ENCODE measurements at places on chromosomes 7 and 10. TPM values are rescaled to one million over a fixed set of nuclear protein-coding genes. Genes with fewer than 3 reads are reported as not detected.
A peak's percentile ranks its signal among the peaks of the same experiment; 100 is the strongest.

DNA sequence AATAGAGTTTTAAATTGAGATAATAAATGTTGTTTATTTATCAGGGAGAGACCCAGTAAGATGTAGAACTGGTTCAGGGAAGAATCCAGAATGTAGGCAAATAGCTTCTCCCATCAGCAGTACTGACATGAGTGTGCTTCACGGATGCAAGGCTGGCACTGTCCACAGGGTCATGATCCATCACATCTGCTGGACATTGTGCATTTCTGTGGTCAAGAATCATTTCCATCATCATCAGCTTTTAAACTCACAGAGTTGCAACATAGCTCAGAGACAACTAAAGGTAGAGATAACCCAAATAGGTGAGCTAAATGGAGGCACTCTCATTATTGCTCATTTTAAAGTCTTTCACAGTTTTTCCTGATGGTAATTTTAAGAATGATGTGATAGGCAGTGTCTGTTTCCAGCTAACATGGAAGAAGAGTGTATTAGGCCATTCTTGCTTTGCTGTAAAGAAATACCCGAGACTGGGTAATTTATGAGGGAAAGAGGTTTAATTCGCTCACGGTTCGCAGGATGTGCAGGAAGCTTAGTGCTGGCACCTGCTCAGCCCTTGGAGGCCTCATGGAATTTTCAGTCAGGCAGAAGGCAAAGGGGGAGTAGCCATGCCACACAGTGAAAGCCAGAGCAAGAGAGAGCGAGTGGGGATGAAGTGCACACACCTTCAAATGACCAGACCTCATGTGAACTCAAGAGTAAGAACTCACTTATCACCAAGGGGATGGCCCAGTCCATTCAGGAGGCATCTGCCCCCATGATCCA lies 80.8 kb downstream of the INPP5A start:
- no peak for DNase-seq

- DNase-seq: peak; percentile 2
These were observed 29.4 kb upstream of the JAKMIP3 start for GRCh38 chr10:132036153-132036886.

DNA sequence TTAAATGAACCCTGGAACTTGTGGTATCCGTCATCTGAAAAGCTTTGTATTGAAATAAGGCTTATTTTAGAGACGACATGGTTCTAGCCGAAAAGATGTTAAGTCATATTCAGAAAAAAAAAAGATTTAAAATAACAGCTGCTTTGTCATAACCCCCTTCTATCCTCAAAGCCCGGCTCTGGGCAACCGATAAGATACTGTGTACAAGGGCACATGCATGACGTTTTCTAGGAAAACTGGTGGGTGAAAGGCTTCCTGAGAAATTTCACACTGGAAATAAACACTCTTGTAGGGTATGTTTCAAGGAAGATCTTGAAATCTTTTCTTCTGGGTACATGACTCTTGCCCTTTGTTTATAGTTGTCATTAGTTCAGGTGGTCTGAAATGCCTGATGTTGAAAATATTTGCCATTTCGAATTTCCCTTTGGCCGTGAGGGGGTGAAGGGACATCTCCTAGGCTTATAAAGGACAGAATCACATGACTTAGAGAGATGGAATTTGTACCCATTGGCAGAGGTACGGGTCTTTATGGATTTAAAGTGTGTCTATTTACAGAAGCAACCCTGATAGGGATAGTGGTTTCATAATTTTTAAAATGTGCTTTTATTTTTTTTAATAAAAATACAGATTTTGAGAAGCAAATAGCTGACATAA lies 232.5 kb downstream of the PTEN start:
- no peak for DNase-seq

- DNase-seq: no peak
These were observed 47.8 kb upstream of the PCLO start for GRCh38 chr7:83210479-83210878.

DNA sequence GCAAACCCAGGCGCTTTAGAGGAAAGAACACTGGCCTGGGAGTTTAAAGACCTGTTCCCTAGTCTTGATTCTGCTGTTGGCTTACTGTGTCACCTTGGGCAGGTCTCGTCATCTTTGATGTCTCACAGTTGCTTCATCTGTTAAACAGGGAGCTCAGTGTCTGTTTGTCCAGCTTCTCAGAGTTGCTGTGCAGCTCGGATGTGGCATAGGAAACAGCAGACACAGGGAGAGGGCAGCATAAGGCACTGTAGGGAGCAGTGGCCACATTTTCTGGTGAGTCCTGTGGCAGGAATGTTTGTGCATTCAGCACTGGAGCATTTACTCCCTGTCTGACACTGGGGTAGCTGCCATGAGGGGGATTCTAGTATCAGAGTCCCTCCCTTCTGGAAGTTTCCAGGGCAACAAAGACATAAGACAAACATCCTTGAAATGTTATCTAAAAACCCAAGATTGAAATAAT lies 2.0 kb downstream of the REPIN1 start:
- peak; percentile 36 for DNase-seq

GRCh38 chr7:56079450-56080185 lies 13.1 kb downstream of the PHKG1 start:
- DNase-seq: peak; percentile 52

DNA sequence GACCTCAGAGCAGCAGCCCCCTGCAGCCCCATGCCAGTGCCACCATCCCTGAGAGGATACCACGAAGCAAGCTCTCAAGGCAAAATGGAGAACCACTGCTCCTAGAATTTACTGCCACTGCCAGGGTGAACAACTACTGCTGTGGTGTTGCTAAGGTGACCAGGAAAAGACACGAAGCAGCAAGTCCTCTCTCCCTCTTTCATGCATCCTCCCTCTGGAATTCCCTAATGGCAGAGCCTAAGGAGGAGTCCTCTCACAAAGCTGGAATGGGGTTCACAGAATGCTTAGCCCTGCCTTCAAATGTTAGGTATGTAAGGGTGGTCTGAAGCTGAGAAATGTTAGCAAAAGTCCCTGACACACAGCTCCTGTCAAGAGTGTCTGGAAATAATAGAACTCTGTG lies 35.8 kb upstream of the NPSR1 start:
- DNase-seq: no peak

DNA sequence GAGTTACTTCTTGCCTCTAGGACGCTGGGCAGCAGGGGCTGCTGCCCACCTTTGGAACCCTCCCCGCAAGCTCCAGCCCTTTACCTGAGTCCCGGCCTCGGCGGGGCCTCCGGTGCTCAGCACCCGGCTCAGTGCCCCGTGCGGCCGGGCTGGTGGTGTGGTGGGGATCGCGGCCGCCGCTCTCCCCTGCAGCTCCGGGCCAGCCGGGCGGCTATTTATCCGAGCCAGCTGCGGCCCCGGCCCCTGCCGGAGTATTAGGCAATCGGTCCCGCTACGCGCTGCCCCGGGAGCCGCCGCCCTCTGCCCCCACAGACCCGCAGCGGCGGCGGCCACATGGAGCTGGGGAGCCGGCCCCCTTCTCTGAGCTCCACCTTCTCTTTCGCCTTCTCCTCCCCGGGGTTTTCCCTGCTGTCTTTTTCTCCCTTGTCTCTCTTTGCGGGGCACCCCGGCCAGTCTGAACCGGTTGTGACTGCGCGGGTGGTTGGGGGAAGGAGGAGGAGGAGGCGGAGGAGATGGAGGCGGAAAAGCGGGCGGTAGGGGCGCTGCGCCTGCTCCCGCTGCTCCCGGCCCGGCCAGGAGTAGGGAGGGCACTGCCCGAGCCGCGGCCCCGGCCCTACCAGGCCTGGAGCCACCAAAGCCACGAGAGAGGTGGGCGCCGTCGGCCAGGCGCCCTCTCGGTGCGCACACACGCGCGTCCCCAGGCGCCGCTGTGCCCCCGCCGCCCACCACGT lies at the start of gene SLC16A9:
Gene SLC16A9 (minus strand): TSS at position 456 of the 731 bp plus-strand sequence. CDS start 25,559 bp downstream, outside the sequence.
- DNase-seq: peak; percentile 76

- no peak for DNase-seq
These were observed 38.8 kb downstream of the FGFR2 start for GRCh38 chr10:121559326-121560026.

DNA sequence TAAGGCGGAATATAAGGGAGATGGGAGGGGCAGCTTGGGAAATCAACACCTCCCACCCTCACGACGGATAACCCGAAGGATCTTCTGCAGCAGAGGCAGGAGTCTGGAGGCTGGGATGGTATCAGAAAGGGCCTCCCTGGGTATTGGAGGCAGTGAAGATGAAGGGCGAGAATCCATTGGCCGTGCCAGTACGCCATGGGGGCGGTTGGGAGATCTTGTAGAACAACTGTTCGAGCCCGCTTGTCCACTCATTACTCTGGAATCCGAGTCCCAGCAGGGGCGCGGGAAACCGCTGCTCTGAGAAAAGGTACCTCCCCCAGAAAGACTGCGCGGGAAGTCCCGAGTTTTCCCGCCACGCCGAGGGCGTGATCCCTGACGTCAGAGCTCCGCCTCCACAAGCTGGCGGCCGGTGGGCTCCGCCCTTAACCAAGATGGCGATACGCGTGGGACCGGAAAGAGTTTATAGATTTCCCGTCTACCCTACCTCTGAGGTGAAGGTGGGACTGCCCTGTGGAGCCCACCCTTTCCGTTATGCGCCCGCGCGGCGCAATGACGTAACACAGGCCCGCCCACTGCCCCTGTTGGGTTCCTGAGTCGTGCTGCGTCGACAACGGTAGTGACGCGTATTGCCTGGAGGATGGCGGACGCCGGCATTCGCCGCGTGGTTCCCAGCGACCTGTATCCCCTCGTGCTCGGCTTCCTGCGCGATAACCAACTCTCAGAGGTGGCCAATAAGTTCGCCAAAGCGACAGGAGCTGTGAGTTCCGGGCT lies at the start of gene NOLC1:
Gene NOLC1 (plus strand): TSS at position 616 of the 771 bp plus-strand sequence. CDS start 22 bp downstream, at position 638.
- peak; percentile 100 for DNase-seq

PNLIP gene
- not detected for total RNA-seq

HOXA3 gene
- total RNA-seq: 19.9 TPM

CALHM2 gene
- total RNA-seq: 12.3 TPM

All from mucosa of descending colon (tissue), 3 donors.